ENCODE measurements at places on chromosomes 4 and X.

GRCh38 chr4:143377611-143378099 lies 41.0 kb downstream of the GAB1 start:
- DNase-seq: peak; percentile 32

DNA sequence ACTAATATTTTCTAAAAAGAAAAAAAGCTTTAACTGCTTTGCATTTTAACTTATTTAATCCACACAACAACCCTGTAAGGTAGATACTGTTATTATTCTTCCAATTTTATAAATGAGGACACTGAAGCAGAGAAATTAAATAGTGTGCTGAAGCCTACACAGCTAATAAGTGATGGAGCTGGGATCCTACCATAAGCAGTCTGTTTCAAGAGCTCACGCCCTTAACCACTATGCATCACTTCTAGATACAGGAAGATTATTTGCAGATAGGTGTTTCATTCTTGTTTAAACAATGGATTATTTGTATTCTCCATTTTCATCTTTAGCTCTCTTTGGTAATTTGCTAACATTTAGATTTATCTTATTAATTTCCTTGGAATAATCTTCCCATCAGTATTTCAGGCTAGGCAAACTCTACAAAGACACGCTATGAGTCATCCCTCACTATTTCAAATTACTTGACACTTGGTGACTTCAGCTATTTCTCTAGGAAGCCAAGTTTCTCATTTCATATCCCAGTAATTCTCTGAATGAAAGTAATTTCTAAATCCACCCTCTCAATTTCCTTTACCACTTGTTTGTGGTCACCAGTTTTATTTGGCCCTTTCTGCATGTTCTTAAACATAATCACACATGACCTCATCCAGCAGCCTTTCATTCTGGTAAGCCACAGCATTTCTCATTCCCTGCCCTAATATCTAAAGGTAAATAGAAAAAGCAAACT lies 67.3 kb downstream of the ASB9 start:
- no peak for DNase-seq

GRCh38 chrX:42946544-42947194 lies 168.7 kb upstream of the PPP1R2C start:
- no peak for DNase-seq

- DNase-seq: no peak
These were observed 142.3 kb downstream of the SHROOM4 start for GRCh38 chrX:50671661-50672060.

DNA sequence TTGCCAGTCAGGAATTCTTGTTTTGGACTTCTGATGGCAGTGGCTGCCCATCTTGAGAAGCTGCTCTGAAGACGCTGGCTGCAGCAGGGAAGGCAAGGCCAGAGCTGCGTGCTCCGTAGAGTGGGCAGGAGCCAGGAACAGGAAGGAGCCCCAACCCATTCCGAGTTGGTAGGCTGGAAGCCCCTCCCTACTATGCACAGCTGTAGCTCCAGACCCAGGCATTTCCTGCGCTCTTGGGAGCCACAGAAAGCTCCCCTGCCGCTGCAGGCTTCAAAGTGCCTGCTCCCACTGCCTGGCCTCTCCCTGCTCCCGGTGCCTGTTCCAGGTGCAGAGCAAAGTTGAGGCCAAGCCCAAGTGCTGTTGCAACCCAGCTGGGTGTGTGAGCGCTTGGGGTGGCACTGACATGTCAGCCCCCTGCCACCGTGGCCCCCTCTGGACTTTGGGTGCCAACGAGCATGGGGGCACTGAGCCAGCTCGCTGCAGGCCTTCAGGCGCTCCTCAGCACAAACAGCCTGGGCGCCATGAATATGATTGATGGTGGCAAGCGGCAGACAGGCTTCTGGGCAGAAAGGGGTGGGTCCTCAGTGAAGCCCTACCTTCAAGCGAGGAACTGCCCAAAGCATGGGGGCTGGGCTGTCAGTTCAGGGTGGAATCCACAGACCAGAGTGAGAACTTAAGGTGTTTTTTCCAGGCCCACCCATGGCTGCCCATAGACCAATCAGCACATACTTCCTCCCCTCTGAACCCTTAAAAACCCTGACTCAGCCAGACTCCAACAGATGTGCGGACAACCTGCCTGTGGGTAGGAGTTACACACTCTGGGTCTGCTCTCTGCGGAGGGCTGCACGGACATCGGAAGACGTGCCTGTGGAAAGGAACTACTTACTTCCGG lies 677.2 kb upstream of the INTU start:
- DNase-seq: no peak

DNA sequence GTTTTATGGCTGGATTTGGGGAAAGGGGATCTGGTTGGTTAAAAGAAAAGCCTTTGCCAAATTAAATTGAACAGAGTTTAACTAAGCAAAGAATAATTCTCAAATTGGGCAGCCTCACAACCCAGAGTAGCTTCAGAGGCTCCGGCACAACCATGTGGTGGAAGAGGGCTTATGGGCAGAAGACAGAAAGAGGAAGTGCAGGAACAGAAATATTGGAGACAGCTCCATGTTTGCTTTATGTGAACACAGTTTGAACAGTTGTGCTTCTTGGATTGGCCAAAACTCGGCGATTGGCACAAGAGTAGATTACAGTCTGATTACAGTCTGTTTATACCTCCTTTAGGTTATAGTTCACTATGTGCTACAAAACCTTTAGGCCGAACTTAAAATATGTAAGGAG lies 562.7 kb downstream of the TRIML1 start:
- DNase-seq: no peak

DNA sequence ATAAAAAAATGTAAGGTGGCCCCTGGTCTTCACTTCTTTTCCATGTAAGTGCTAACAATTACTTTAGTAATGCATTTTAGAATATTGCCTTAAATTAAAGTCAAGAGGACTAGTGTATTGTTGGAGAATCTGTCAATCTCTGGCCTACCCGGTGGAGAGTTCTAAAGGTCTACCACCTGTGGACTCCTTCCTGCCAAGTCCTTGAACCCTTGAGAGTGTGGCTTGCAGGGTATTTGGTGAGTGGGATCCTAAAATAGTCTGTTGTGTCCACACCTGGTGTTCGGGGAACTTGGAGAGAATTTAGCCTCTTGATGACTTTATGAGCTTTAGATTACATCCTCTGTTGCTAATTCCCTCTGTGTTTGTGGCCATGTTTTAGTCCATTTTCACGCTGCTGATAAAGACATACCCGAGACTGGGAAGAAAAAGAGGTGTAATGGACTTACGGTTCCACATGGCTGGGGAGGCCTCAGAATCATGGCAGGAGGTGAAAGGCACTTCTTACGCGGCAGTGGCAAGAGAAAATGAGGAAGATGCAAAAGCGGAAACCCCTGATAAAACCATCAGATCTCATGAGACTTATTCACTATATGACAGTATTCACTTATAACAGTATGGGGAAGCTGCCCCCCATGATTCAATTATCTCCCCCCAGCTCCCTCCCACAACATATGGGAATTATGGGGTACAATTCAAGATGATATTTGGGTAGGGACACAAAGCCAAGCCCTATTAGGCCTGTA lies 23.8 kb downstream of the DDIT4L start:
- no peak for DNase-seq

- no peak for DNase-seq
These were observed 191.0 kb upstream of the NPY2R start for GRCh38 chr4:155017426-155017825.

DNA sequence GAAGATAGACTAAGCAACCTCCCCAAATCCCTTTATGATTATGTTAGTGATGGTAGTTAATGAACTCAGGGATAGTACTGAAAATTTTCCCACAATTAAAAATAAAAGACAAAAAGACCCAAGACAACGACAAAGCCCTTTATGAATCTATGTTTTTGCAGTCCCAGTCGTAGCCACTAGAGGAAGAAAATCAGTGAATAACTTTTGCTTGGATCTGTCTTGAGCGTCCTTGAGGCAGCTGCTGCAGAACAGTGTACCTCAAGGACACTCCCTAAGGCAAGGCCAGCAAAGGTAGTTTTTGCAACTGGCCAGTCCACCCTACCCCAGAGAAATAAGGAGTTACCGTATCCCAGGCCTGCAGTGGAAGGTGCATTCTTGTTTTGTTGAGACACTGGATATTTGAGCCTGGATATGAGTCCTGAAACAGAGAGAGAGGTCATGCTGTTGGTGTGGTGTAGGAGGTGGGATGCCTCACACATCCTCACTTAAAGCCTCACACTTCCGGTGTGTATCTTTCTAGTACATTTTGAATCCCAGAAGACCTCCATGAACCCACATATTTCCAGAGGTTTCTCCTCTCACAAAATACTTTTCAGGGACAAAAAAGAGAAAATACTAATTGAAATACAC lies 8.7 kb upstream of the TIMM8A start:
- DNase-seq: no peak

DNA sequence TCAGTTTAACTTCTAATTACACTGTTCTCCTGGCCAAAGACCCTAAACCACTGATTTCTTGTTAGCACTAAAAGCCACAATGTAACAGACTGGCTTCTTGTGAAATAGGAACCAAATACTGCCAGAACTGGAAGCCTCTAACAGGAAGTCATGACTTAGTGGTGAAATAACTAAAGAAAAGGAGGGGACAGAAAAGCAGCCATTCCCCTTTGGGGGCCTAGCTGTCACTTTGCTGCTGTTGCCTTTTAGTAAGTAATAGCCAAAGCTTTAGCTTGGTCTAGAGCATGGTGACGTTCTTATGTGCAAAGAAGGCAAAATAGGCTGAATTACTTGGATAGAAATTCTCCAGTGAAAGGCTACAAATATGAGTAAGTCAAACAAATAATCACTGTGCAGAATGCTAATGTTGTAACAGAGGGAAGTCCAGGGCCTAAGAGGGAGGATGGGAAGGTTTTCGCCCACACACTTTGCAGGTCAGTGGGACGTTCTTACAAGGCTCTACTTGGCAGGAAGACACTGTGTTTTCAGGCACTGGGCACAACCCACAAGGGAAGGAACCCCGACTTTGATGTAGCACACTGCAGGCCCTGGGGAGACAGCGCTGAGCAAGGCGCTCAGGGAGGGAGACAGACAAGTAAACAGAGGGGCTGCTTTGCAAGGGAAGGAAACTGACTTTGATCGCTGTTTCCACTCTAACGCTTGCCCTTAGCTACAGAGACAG lies 16.7 kb downstream of the GAB3 start:
- DNase-seq: no peak

DNA sequence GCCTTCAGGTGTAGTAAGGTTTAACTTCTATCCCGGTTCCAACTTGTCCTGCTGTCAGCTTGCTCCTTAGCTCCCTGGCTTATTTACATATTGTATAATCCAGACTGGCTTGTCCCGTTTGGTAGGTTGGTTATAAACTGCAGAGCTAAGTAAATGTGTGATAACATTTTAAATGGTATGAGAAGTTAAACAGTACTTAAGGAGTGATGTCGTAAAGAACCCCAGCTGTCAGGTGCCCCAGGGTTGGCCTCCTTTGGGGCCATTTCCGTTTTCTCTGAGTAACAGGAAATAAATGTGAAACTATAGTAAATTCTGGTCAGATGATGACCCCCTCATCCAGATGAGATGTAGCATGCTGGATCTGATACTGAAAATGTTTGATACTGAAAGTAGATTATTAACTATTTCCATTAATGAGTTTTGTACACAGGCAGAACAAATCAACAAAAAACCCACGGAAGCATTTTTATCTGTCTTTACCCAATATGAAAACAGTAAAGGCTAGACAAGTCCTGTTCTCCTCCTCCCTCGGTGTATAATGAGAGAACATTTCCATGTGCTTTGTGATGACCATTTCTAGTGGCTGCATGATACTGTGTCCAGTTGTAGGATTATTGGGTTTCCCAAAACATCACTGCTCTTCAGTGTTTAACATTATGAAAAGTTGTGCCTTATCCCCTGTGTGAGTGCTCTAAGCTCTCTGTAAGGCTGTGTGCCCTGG lies 22.4 kb downstream of the GAB1 start:
- peak; percentile 57 for DNase-seq

- no peak for DNase-seq
These were observed 153.1 kb downstream of the AMELX start for GRCh38 chrX:11446336-11446735.

DNA sequence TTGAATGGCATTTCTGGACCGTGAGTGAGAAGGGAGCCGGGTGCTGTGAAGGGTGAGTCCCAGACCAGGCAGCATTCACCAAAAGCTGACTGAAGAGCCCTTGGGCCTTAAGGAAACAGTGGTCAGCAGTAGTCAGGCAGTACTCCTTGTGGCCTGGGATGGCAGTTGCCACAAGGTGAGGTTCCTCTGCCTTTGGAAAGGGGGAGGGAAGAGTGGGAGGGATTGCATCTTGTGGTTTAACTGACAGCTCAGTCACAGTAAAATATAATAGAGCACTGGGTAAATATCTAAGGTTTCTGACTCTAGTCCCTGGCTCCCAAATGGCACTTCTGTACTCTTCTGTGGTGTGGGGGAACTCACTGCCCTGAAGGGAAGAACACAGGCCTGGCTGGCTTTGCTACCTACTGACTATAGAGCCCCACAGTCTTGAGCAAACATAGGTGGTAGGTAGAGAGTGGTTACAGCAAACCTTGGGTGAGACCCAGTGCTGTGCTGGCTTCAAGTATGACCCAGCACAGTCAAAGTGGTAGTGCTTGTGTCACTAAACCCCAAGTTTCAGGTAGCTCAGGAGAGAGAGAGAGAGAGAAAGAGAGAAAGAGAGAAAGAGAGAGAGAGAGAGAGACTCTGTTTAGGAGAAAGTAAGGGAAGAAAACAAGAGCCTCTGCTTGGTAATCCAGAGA lies 154.2 kb downstream of the TEX11 start:
- no peak for DNase-seq

DNA sequence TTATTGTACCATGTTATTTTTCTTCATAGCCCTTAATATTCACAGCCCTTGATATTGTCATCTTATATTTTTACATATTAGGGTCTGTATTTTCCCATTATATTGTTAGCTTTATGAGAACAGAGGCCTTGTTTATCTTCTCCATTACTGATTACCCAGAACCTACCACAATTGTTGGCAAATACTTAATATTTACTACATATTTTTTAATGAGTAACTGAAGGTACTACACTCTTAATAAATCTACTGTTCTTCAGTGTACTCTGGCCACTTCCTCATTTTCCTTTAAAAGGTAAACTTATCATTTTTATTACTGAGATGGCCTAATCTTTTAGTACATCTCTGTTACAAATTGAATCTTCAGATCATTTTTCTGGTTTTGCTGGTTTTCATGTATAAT lies 133.5 kb downstream of the COL4A5 start:
- DNase-seq: no peak

DNA sequence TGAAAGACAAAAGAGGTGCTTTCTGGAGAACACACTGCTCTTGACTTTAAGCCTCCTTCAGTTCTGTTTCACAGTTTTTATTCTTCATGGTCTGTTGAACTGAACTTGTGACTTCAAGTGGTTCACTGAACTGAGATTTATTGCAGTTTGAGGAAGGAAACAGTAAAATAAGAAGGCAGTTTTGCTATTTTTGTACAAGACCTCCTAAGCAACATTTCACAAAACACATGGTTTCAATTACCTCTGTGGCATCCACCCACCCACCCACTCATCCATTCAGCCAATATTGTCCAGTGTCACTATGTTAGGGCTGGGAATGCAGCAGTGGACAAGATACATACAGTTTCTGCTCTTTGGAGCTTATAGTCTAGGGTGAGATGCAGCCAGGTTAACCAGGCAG lies 131.3 kb downstream of the IL1RAPL2 start:
- DNase-seq: no peak

GRCh38 chr4:127832585-127832984 lies 48.1 kb upstream of the PLK4 start:
- peak; percentile 45 for DNase-seq
